ENCODE measurements at places on chromosomes 5 and 9.
A peak's percentile ranks its signal among the peaks of the same experiment; 100 is the strongest.

- DNase-seq: no peak
These were observed 226.4 kb downstream of the NFIB start for GRCh38 chr9:14087576-14087975.

GRCh38 chr5:169801781-169802180, 164.7 kb downstream of the DOCK2 start:
- no peak for DNase-seq

- DNase-seq: no peak
These were observed 414.4 kb downstream of the PDE4D start for GRCh38 chr5:59479086-59479485.

GRCh38 chr9:33687779-33688178, 107.6 kb upstream of the PRSS3 start:
- no peak for DNase-seq

GRCh38 chr5:58040846-58041245, 419.0 kb downstream of the PLK2 start:
- DNase-seq: no peak

DNA sequence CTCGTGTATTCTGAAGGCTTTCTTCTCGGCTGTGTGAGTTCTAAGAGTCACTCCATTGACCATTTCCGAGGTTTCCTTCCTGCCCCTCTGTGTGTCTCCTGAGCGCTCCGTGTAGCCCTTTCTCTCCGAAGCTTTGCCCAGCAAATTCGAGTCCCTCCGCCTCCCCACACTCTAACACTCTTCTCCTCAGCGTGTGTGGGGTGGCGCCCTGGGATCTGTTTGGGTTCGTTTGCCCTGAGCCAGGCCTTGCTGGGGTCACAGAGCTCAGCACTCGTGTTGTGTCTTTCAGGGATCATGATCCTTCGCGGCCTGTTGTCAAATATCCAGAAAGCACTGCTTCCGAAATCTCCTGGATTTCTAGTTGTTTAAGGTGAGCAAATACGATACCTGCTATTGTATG, 5.6 kb upstream of the PAEP start:
- DNase-seq: no peak

DNA sequence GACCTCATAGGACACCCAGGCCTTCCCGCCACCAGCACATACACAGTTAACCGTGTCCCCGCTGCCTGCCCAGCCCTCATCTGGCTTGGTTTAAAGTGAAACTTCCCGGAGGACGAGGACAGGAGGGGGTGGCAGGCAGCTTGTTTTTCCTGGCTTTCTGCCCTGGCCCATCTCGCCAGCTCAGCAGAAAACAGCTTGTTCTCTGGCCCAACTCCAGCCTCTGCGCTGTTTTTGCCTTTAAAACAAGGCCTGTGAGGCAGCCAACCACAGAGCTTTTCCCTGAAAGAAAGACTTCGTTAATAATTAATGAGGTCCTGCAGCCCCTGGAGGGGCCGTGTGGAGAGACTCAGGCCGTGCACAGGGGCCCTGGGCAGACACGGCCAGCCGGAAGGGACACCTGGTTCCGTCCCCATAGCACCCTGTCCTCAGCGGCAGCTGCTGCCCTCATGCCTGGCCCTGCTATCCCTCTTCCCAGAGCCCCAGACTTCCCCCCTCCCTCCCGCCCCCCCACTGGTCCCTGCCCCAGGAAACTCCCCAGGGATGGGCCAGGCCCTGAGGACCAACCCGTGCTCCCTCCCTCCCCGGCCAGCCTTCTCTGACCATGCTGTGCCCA, 108.7 kb downstream of the RXRA start:
- DNase-seq: no peak

DNA sequence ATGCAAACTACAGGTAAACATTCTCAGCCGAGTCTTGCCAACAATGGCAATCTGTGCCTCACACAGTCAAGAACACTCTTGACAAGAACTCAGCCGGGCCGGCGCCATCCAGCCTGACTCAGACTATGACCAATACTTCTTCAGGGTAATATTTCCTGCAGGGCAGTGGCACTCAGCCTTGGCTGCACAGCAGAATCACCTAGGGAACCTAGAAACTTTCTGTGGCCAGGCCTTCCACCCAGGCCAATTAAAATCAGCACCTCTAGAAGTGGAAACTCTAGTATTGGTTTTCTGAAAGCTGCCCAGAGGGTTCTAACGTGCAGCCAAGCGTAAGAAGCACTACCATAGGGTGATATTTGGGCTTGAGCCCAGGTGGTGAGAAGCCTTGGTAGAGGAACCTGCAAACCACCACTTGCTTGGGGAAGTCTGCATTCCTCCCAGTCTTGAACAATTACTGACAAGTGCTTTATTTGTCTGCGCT, 120.6 kb downstream of the TTLL11 start:
- DNase-seq: no peak

- no peak for DNase-seq
These were observed 289.7 kb upstream of the TMEM161B start for GRCh38 chr5:88558366-88558765.

DNA sequence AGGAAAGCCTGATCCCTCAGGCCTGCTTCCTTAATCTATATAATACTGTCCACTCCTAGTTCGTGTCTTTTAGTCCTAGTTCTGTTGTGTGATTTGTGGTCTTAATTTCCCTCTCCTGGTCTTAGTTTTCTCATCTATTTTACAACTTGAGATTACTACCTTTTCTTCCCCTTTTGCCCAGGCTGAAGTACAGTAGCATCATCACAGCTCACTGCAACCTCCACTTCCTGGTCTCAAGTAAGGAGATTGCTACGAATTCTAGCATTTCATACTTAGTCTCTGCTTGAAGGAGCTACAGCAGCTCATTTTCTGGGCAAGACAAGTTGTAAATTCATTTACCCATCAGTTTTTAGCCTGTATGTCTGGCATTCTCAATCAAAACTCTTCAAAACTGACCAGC, 5.5 kb downstream of the TRIM32 start:
- no peak for DNase-seq

GRCh38 chr9:75891277-75891741, 836 bp downstream of the PCSK5 start:
- no peak for DNase-seq

DNA sequence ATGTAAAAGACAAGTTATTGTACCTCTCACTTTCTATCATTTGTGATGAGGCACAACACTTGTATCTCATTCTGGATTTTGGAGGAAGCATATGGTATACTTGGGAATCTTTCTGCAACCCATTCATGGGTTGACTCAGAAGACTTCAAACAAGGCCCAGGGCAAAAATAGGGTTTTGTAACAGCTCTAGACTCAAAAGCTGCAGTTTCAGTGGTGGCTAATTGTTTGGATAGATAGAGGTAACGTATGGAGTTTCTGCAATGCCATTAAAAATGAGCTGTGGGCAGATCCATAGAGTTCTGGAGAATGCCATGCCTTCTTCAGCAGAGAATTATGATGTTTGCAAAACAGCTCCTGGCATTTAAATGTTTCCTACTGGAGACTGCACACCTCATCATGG, 279.6 kb upstream of the VLDLR start:
- DNase-seq: no peak

- no peak for DNase-seq
These were observed 437.6 kb downstream of the KIAA0825 start for GRCh38 chr5:94180761-94181160.

DNA sequence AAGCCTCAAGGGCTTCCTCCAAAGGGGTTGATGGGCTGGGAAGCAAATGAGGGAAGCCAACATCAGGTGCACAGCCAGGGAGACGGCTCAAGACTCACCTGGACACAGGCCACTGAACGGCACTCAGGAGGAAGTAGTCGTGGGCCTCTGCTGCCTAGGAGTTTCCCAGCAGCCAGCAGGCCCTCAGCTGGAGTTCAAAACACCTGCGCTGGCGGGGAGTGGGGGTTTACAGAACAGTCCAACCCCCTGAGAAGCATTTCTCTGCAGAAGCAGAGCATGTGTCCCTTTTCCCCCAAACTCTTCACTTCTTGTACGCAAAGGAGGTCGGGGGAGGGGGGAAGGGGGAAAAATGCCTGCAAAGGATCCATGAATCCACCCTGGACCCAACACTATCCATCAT, 2.3 kb downstream of the WHRN start:
- no peak for DNase-seq

- no peak for DNase-seq
These were observed 622 bp upstream of the RGS14 start for GRCh38 chr5:177357146-177357458.

DNA sequence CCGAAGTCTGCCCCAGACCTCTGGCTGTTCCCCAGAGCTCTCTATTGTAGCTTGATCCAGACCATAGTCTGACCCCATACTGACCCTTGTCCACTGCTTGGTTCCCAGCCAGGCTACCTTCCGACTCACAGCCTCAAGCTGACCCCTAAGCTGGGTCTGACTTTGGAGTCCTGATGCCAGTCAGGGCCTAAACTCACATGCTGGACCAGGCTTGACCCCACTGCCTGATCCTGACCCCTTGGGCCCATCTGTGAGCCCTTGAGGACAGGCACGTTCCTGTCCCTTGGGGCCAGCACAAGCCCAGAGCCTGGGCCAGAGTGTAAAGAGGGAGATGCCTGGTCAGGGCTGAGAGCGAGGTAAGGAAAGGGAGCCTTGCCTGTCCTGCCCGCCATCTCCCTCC, 32.7 kb upstream of the ENHO start:
- DNase-seq: no peak

DNA sequence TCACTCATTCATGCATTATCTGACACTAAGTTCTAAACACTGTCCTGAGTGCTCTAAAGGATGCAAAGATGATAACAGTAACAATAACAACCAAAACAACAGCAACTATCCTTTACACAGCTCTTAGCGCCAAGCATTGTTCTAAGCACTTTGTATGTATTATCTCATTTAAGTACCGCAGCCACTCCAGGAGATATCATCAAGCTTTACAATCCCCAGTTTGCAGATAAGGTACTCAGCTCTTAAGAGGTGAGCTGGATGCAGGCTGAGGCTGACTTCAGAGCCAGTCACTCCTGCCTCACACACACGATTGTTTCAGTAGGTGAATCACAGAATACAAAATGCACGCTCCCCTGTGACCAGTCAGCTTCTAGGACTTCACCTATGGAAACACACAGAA, 141.8 kb downstream of the PAX5 start:
- no peak for DNase-seq

GRCh38 chr9:128073253-128073886, 5.3 kb downstream of the SLC25A25 start:
- DNase-seq: no peak

GRCh38 chr9:121071370-121071755, 3.4 kb upstream of the CNTRL start:
- DNase-seq: no peak

DNA sequence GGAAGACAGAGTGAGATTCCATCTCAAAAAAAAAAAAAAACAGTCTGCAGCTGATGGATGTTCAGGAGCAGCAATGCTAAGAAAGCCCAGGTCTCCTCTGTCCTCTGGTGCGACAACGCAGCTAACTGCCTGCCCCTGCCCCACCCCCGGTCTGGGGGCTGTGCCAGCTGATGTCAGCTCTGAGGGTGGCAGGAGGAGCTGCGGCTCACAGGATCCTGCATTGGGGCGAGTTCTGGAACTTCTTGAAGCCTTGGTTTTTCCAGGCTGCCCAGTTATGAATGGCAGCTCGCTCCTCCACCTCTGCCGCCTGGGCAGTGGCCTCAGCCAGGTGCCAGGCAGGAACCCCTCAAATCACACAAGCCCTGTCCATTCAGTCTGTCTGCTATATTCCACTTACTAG, 113.5 kb downstream of the ROR2 start:
- DNase-seq: no peak

- no peak for DNase-seq
These were observed 156.1 kb downstream of the SNX18 start for GRCh38 chr5:54673523-54674225.

GRCh38 chr5:156380848-156381247, 53.9 kb downstream of the SGCD start:
- no peak for DNase-seq

DNA sequence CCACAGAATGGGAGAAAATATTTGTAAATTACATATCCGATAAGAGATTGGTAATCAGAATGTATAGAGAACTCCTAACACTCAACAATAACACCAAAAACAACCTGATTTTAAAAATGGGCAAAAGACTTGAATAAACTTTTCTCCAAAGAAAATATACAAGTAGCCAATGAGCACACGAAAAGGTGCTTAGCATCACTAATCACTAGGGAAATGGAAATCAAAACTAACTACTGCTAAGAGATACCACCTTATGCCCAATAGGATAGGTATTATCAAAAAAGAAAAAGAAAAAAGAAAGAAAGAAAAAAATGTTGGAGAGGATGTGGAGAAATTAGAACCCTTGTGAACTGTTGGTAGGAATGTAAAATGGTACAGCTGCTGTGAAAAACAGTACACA, 212.1 kb downstream of the TLR4 start:
- no peak for DNase-seq

DNA sequence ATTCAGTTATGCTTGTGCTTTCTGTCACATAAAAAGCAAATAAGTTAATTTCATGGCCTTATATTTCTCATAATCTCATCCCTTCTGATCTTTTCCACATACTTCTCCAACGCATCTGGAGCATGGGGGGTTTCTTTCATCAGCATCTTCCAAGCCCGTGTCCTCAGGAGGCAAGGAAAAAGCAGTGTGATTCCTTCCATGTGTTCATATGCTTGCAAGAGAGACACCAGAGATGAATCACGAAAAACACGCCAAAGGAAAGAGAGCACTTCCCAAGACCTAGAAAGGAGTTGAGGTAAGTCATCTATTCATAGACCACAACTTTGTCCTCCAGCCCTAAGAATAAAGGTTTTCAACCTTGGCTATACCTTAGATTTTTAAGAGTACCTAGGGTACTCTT, 26.0 kb upstream of the SVEP1 start:
- DNase-seq: no peak

GRCh38 chr9:91879231-91879630, 70.8 kb downstream of the ROR2 start:
- no peak for DNase-seq

GRCh38 chr5:80234116-80234948, 21.5 kb downstream of the SERINC5 start:
- no peak for DNase-seq

- DNase-seq: no peak
These were observed 91.6 kb downstream of the NFIB start for GRCh38 chr9:14222149-14222835.

- DNase-seq: no peak
These were observed 156.1 kb upstream of the NTRK2 start for GRCh38 chr9:84513473-84513872.

GRCh38 chr5:171418316-171418981, 998 bp upstream of the FGF18 start:
- peak; percentile 29 for DNase-seq
